ENCODE measurements at places on chromosomes 6 and 20. TPM values are rescaled to one million over a fixed set of nuclear protein-coding genes. Genes with fewer than 3 reads are reported as not detected.

Gene OR5V1
- total RNA-seq, result not detected

Gene FOXS1
- not detected for total RNA-seq

Gene GNAS-AS1
- total RNA-seq, result 0.35 TPM

Gene DEFB112
- not detected for total RNA-seq

Gene OR2H2
- total RNA-seq, result not detected

Gene RSPH9
- total RNA-seq, result not detected

Gene SPDEF
- 0.15 TPM for total RNA-seq

Gene KIZ
- total RNA-seq, result 6.8 TPM

GRCh38 chr20:36988494-36988966 lies 37.0 kb upstream of the SAMHD1 start:
- DNase-seq, result no peak

GRCh38 chr20:47496118-47496517 lies 5.6 kb upstream of the NCOA3 start:
- DNase-seq, result no peak

GRCh38 chr6:73339340-73339739 lies 14.7 kb downstream of the DPPA5 start:
- DNase-seq, result no peak

- no peak for DNase-seq
These were observed 2.5 kb upstream of the HLA-DRA start for GRCh38 chr6:32436995-32437836.

DNA sequence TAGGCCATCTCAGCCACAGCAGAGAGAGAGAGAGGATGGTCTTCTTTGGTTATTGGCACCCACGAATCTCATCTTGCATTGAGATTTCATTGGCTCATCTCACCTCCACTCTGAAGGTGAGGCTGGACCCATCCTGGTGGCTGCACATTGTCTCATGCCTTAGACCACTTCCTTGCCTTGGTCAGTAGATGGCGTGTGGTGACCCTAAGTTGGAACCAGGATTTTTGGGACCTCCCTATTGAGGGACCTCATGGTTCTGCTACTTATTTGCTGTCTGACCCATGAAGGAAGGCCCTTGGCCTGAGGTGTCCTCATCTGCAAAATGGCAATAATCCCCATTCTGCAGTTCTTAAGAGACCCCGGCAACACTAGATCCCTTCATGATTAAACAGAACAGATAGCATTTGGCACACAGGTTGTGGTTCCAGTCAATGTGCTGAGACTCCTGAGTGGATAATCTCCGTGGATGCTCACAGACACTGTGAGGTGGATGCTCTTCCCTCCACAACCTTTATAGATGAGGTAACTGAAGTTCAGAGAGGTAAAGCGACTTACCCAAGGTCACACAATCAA lies 21.5 kb upstream of the AAR2 start:
- no peak for DNase-seq

GRCh38 chr6:84415068-84415467 lies 187.6 kb upstream of the CEP162 start:
- DNase-seq, result no peak

DNA sequence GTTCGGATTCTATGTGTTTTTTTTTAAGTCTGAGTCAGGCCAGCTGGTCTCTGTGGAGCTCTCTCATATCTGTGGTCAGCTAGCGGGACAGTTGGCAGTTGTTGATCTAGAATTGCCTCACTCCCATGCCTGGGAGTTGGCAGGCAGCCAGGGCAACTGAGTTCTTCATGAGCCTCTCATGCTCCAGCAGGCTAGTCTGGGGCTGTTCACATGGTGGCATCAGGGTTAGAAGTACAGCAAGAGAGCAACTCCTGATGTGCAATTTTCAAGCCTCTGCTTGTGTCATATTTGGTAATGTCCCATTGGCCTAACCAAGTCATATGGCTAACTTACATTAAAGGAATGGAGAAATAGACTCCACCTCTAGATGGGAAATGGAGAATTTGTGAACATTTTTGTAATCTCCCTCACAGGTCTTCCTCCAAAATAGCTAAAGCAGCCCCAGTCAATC lies 6.7 kb upstream of the IFT52 start:
- DNase-seq, result peak; percentile 89

GRCh38 chr6:132964101-132964867 lies 149.9 kb downstream of the RPS12 start:
- DNase-seq, result no peak

- DNase-seq, result no peak
These were observed 22.5 kb downstream of the SNX3 start for GRCh38 chr6:108238322-108238721.

DNA sequence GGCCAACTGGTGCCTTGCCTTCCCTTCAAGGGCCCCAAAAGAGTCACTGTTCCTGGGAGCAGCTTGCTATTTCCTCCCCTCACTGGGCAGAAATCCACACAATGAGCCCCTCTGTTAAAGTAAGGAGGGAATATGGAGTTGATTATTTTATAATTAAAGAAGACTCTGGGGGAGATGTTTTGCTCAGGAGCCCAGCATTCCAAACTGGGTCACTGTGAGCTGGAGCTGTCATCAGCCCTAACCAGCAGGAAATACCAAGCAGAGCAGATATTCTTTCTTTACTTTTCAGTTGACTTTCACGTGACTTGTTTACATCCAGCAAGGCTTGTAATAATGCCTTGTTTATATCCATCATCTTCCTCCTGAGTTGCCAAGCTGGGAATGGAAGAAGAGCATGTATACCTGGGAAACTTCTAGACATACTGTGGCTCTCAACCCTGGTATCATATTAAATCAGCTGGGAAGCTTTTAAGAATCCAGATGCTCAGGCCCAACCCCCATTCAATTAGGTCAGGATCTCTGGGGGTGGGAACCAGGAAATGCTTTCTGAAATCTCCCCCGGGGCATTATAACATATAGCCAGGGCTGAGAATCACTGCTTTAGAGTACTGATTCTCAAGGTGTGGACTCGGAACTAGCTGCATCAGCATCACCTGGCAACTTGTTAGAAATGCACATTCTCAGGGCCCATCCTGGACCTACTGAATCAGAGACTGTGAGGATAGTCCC lies 175.6 kb upstream of the MYLIP start:
- DNase-seq, result no peak
